ENCODE measurements at places on chromosomes 11 and 22.

DNA sequence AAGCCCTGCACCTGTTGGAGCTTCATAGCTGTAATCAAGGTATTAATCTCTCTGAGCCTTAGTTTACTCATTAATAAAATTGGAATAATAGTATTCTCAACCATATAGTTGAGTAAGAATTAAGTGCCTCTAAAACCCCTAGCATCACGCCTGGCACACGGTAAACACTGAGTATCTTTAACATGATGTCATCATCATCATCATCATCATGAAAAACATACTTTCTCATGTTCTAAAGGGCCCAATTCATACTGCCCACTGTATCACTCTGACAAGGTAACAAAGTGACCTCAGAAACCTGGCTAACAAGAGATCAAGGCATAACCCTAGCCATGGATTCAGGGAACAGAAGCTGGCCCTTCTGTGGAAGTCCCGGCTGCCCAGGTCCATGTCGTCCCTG, 58.4 kb downstream of the KIRREL3 start:
- no peak for DNase-seq

DNA sequence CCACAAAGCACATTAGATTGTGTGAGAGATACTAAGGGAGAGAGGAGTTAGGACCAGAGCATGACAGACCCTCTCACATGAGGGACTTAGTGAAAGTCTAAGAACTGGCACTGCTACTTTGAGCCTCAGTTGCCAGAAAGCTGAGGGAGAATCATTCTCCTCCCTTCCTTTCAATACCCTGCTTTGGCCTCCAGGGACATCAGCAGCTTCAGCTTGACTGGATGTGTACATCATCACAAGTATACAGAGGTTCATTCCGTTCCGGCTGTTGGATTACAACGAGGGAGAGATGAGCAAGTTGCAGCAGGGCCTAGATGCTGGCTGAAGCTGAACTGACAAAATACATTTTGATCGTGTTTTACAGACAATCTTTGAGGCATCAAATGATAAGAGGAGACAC, 15.7 kb upstream of the ANO5 start:
- no peak for DNase-seq

- DNase-seq: peak; percentile 6
Measured at GRCh38 chr22:40764763-40765441, 54.2 kb downstream of the SLC25A17 start.

GRCh38 chr22:48709453-48709852, 1118.2 kb downstream of the BRD1 start:
- DNase-seq: no peak

- no peak for DNase-seq
Measured at GRCh38 chr11:45085646-45086501, 60.6 kb upstream of the PRDM11 start.
